NCI-H146 (cell line): ENCODE measurements at places on chromosomes 4 and X.
A peak's percentile ranks its signal among the peaks of the same experiment; 100 is the strongest.

DNA sequence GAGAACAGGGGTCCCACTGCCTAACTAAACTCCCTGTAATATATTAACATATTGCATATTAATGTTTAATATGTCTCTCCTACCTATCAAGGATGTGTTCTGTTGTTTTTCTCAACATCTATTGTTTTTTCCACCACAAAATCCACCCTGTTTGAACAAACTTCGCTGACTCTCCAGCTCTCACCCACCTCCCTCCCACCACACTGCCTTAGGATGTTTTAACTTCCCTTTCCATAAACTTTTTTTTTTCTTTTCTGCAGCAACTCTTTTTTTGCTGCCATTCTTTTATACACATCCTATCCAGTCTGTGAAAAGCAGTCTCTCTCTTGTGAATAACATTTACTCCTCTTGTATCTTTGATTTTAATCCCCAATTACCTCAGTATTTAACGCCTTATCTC lies 226.1 kb downstream of the PCDH7 start:
- no peak for DNase-seq

GRCh38 chr4:184653650-184654049 lies 4.1 kb downstream of the PRIMPOL start:
- DNase-seq, result no peak

DNA sequence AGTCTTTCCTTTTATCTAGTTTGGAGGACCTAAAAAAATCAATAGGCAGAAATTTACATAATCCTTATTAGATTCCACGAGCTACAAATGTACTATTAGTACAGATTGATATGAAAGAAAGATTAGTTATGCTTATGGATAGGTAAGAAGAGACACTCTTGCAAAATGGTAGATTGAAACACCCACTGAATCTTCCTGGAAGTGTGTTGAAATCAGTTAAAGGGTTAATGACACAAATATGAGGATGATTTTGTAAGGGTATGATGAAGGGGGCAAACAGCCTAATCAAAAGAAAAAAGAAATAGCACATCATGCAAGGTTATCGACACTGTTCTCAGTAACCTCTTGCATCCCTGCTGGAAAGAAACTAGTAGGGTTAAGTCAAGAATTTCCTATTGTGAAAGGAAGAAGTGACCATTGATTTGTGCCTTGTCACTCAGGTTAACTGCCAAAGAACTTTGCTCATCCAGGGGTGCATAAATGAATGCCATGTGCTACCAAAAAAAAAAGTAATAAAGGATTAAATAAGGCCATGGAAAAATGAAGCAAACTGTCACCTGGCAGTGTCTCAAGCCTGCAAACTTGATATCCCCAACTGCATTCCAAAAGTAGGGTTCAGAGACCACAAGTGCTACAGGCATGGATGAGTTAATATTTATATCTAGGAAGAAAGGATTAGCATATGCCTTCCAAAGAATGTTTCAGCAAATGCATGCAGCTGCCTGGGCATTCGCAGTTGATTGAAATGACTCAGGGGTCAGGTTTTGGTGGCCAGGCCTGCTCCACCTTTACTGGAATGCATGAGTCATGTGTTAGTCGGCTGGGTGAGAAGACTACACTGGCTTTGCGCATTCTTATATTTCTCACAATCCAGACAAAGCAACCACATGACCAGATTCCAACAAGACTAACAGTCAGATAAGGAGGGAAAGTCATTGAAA lies 78.3 kb upstream of the ATXN3L start:
- no peak for DNase-seq

GRCh38 chrX:79107891-79108718 lies 36.4 kb upstream of the GPR174 start:
- DNase-seq, result no peak

GRCh38 chr4:124902001-124902515 lies 189.5 kb upstream of the ANKRD50 start:
- peak; percentile 3 for DNase-seq

- DNase-seq, result no peak
Measured at GRCh38 chr4:40227284-40227683, 30.5 kb downstream of the RHOH start.

DNA sequence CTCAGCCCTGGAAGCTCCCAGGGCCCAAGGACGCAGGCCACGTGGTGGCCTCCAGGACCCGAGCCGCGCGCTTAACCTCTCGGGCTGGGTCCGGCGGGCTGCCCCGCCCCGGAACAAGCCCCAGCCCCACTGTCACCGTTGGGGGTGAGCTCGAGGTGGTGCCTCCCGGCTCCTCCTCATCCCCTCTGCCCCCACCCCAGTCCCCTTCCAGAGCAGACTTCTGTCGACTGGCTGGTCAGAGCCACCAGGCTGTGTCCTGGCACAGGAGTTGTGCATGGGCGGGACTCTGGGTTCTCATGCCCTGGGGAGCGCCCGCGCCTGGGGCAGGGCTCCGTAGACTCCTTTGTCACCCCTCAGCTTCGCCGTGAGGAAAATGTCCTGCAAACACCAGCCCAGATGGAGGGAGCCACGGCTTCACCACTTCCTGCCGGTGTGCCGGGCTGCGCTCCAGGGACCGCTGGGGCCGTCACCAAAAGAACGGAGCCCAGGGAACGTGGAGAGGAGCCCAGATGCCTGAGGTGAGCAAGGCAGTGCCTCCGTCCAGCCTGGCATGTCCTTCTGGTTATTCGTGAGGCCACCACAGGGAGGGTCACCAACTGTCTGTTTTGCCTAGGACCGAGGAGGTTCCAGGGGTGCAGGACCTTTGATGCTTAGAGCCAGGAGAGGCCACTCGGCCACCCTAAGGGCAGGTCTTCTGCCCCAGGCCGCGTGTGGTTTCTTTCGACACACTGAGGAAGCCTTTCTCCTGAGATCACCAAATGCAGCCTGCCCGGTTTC lies 7.1 kb upstream of the RGS12 start:
- DNase-seq, result no peak

DNA sequence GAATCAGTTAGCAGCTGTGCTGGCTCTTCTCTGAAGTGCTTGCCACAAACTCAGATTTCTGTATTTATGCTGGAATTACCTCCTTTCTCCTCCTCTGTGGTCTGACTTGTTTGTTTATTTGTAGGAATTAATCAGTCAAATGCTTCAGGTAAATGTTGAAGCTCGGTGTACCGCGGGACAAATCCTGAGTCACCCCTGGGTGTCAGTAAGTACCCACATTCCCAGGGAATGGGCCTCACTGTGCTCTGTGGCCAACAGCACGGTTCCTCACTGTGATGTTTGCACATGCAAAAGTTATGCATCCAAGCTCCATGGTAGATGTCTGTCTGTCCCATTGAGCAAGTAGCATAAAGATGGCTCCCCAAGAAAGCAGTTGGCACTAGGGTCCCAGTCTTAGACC lies 169.9 kb downstream of the DCLK2 start:
- DNase-seq, result no peak

- no peak for DNase-seq
Measured at GRCh38 chrX:104137496-104137895, 19.3 kb downstream of the SLC25A53 start.

DNA sequence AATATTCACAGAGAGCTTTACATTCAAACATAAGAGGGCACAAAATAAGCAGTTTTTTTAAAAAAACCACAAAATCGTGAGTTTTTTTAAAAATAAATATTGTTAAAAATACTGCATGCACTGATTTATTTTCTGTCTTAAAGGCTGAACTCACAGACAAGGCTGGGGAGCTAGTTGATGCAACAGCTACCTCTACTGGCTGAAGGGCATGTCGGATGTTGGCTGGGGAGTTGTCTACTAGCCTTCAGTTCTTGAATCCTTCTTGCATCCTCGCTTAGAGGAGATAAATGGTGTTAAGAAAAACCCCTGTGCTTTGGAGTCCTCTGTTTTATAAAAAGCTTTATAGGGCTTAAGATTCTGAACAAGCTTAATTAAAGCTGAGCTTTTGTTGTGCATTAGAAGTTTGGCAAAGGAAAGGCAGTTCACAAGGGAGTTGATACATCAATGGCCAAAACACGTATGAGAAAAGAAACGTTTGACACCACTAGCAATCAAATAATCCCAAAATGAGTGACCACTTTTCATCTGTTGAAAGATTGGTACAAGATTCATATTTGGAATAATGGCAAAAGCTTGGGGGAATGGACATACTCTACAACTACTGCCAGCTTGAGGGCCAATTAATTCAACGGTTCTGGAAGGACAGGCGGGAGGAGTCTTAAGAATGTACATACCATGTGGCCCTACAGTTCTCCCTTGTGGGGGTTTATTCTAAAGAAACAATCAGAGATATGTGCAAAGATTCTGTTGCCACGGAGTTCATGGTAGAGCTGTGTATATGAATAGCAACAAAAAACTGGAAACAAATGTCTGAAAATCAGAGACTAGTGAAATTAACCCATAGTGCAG lies 94.7 kb downstream of the SEL1L3 start:
- peak; percentile 34 for DNase-seq

GRCh38 chrX:10986616-10987015 lies 124.5 kb upstream of the HCCS start:
- DNase-seq, result no peak

DNA sequence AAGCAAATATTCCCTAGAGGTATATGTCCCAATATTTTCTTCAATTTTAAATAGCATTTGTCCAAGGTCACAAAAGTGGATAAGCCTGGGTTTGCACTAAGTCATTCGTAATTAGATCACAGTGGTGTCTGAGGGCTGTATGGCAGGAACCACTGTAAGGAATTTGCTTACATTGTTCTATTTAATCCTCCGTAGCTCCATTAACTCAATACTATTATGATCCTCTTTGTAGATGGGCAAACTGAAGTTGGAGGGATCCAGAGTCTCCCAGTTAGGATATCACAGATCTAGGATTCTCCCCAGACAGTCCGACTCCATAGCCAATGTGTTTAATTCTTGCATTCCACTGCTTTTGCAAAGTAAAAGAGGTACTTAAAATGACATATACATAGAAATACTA lies 242.7 kb upstream of the DCAF8L1 start:
- DNase-seq, result no peak

DNA sequence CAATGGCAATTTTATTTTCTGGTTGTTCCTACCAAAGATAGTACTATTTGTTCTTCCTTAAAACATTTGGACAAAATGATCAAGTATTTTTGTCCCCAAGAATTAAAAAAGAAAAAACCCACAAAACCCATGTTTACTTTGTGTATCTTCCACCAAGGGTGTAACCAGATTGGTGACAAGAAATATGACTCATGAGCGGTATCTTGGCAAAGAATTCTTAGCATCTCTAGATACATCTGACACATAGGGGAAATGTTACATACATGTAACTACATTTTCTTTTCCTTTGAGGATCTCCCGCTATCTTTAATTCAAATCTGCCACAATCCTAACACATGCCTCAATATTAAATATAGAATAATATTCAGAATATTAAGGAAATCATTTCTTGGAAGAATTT lies 78.7 kb downstream of the WDFY3 start:
- no peak for DNase-seq

- DNase-seq, result no peak
Measured at GRCh38 chr4:175511861-175512260, 300.2 kb downstream of the GPM6A start.

- DNase-seq, result peak; percentile 0
Measured at GRCh38 chr4:41590591-41590990, 52.6 kb downstream of the LIMCH1 start.

- no peak for DNase-seq
Measured at GRCh38 chr4:159206427-159206871, 103.6 kb downstream of the RAPGEF2 start.

DNA sequence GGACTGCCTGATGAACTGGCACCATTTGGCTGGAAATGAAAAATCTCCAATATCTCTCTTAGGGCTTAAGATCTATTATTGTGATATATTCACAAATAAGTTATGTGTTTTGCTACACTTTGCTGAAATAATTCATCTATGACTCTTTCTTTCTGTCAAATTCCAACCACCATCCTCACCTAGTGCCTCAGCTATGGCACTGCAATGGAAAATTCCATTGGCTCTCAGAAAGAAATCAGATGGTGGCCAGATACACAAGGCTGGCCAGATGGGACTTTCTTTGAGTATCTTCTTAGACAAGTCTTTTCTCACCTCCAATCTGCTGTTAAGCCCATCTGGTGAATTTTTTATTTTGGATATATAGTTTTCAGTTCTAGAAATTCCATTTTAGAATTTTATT lies 28.0 kb downstream of the NAT8L start:
- DNase-seq, result no peak

GRCh38 chrX:150879855-150880807 lies 18.3 kb downstream of the CD99L2 start:
- DNase-seq, result no peak

DNA sequence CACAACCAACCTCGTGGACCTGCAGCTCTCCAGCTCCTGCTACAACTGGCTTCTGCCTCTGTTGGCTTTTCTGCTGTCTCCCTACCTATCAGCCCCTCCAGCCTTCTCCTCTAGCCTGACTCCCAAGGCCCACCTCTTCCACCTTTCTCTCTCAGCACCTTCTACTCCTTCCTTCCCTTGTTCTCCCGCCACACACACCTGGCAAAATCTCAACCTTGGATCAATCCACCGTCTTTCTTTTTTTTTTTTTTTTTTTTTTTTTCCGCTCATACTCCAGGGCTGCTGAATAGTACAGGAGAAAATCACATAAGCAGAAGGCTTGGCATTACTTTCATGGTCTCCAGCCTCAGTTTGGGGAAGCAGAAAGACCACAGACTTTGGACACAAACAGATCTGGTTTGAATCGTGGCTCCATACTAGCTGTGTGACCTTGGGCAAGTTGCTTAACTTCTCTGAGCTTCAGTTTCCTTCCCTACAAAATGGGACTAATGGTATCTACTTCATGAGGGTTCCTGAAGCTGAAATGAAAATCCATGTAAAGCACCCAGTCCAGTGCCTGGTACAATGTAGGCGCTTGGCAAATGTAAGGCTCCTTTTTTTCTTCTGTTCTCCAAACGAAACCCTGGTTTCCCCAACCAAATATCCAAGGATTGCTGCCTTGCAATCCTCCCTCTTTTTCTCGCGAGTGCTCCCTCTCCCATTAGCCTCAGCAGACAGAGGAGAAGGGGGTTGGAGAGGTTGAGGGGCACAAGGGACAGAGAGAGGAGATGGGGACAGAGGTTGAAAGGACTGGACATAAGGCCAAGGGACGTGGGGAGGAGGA lies 1.7 kb downstream of the FGD1 start:
- DNase-seq, result no peak

DNA sequence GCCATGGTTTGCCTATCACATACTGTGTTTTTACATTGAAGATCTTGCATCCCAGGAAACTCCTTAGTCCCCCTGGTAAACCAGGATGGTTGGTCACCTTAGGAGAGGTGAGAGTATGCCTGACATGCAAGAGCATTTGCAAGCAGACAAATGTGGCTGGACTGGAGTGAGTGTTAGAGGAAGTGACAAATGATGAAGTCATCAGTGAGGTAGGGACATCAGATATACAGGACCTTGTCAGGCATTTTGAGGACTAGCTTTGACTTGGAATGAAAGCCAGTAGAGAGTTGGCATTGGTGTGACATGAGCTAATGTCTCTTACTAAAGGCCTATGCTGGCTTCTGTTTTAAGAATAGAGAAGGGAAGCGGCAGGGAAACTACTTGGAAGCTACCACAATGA lies 124.9 kb downstream of the FRMPD4 start:
- no peak for DNase-seq

DNA sequence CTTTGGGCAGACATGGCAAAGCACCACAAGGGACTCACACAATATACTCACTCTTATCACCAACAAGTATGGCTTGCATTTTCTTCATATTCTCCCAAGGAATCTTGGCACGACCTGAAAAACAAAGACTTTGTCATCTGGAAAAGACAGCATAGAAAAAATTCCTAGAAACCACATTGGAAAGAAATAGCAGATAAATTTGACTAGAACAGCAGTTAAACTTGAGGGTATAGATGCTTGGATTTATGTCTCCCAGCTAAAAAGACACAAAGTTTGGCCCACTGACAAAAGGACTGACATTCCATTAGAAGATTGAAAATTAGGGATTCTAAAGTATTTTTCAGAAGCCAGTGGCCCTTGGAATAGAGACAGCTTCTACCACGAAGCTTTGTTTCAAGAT lies 6.9 kb upstream of the VEGFC start:
- no peak for DNase-seq
